ENCODE measurements at places on chromosomes 7 and 10. TPM values are rescaled to one million over a fixed set of nuclear protein-coding genes. Genes with fewer than 3 reads are reported as not detected.

Gene STRIP2
- 2.7 TPM for total RNA-seq

Gene CNNM2
- total RNA-seq, result 6.3 TPM

Gene HEPACAM2
- not detected for total RNA-seq

Gene CPEB3
- 1.7 TPM for total RNA-seq

Gene RALA
- 49.4 TPM for total RNA-seq

Gene POR
- total RNA-seq, result 102 TPM

Gene ATOH7
- total RNA-seq, result not detected

Gene SFTPA1
- total RNA-seq, result not detected

Gene SRGN
- total RNA-seq, result 622 TPM

Gene PARD3
- 54.7 TPM for total RNA-seq

Gene CCDC172
- total RNA-seq, result not detected

Gene CDH23
- under 0.01 TPM for total RNA-seq

- no peak for DNase-seq
These were observed 51.5 kb upstream of the DLX6 start for GRCh38 chr7:96953676-96954513.

DNA sequence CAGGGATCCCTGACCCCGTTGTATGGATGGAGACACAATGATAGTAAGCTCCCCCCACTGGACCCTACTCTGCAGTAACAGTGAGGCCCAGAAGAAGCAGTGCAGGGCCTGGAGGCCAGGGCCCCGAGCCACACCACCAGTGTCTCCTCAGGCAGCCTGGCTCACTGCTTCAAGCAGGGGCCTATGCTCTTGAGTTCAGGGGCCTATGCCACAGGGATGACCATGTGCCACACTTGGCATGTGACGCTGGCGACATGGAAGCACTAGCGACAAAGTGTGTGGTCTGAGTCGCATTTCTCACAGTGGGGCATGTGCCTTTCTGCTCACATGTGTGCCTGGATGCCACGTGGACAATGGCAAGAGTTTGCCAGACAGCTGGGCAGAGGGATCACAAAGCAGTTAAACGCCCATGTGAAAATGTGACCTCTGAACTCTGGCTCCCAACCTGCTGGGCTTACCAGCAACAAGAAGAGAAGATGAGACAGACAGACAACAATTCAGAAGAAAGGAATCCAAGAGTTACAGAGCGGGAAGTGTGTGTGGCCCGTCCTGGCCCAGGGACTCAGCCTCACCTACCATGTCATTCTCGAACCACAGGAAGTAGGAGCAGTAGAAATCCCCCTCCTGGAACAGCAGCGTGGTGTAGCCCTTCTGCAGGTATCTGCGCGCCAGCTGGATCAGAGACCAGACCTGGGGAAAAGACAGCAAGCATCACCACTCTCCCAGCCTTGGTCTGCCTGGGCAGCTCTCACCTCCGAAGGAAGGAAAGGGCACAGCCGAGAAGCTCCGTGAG is 4.7 kb upstream of the PYROXD2 start:
- no peak for DNase-seq

DNA sequence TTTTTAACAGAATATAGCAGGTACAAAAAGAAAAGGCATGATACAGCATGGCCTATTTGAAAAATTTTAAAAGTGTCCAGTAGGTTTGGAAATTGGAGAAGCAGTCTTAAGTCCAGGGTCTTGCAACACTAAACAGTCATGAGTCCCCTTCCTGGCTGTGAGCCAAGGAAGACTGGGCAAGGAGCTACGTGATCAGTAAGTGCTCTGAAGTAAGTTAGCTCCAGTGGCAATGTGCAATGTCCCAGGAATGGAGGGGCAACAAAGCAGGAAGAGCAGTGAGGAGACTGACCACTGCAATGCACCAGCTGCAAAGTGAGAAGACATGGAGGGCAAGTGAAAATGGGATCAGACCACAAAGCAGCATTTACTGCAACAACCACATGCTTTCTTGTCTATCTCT is 72.9 kb upstream of the GRID1 start:
- DNase-seq, result peak; percentile 32

DNA sequence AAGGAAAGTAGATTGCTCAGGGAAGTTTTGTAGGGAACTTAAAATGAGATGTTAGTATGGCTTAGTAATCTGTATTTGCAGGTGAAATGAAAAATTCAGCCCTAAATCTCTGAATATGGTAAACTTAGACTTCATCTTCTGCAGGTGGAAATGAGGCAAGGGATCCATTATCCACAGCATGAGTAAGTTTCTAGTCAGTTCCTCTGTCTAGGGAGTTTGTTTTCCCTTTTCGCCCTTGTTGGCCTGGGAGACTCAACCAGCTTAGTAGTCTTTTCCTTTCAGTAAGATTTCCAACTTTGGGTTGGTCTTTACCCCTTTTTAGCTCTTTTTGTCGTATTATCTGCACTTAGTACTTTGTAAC is 65.6 kb downstream of the ZEB1 start:
- DNase-seq, result peak; percentile 77

- peak; percentile 35 for DNase-seq
These were observed 68.0 kb downstream of the VOPP1 start for GRCh38 chr7:55504093-55504859.

- DNase-seq, result no peak
These were observed 78.8 kb upstream of the MDFIC start for GRCh38 chr7:114843102-114843501.

DNA sequence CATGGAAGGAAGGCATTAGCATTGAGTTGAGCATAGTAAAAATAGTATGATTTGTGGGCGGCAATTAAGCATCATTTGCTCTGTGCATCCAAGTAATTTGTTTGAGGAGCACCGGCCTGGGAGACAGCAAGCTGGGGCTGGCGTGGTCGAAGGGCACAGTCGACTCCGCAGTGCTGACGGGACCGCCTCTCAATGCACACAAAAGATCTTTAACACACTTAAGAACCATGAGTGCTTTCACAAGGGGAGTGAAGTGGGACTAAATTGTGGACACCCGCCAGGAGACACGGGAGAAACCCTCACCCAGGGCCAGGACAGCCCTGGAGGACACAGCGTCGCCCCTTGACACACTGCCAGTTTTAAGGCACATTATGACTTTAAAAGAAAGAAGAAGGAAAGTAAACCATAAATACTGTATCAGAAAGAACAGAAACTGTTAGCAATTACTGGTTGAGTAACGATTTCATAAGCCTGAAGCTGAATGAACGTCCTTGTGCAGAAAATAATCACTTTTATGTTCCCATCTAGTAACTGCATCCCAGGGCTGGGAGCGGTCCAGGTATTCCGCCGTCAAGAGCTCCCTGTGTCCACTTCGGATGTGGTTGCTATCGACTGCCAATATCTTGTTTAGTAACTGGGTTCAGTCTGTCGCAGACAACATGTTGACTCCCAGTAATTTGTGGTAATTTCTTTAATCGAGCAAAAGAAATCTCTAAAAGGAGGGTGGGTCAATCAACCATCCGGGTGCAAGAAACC is 102.1 kb downstream of the EBF3 start:
- DNase-seq, result no peak

- no peak for DNase-seq
These were observed 2.1 kb downstream of the SNX10 start for GRCh38 chr7:26293569-26294308.

DNA sequence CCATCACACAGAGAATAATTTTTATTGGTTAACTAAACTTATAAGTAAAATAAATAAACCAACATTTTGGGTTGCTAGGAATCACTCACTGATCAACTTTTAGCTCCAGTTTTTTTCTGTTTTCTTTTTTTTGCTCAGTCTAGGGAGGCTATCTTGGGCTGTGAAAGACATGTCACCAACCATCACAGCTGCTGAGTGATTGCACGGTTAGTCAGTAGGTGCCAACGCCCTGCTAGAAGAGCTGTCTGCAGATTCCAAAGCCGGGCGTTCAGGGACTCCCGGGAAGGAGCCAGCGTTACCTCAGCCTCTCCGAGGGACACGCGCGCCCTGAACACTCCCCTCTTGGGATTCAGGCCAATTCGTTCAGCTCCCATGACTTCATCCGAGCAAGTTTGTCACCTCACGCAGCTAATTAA is 604 bp upstream of the STAM start:
- DNase-seq, result peak; percentile 80

GRCh38 chr7:39985398-39985918 is 35.4 kb downstream of the CDK13 start:
- DNase-seq, result no peak

GRCh38 chr7:84461093-84461492 is 266.5 kb upstream of the SEMA3A start:
- DNase-seq, result no peak

DNA sequence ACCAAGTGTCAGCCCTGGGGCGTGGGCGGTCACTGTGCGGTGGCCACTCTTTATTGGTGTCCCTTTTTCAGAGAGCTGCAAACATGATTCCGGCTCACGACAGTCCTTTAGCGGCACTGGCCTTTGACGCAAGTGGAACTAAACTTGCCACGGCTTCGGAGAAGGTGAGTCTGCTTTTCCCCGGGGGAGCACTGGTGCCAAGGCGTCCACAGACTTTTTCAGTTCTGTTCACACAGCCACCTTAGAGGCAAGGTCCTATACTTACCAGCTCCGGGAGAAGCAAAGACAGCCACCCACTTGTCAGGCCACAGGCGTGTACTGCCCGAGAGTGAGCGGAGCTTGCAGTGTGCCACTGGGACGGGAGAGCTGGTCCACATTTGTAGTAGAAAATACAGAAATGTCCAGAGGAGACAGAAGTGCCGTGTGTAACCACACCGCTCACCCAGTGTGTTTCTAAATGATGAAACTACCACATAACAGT is 27.9 kb downstream of the WIPI2 start:
- no peak for DNase-seq

- DNase-seq, result peak; percentile 88
These were observed 425.4 kb downstream of the RPS24 start for GRCh38 chr10:78458983-78459638.

DNA sequence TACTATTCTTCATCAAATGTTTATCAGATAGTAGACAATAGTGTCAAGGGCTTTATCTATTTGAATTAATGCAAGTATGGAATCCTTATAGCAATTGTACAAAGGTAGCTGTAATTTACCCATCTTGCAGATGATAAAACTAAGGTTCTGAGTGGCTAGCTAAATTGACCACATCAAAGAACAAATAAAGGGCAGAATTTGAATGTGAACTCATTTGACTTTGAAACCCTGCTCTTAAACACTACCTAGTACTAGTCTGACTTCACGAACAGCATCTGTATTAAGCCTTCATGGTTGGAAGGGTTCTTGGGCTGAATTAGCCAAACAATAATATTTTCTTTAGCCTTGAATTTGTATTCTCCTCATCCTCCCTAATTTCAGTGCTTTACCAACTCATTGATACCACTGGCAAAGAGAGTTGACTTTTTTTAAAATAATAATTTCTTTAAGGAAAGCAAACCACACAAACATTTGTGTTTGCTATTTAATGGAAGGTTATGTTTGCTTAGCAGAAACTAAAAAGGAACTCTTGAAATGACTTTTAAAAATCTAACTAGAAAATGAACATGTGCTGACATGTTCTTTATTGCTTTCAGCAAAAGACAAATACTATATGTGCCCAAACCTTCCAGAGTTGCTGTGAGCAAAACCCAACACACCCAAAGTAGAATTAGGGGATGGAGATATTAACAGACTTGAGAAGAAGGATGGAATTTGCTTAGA is 322.6 kb downstream of the RNLS start:
- no peak for DNase-seq

GRCh38 chr10:50622706-50623662 is 772 bp downstream of the SGMS1 start:
- DNase-seq, result peak; percentile 62

- DNase-seq, result no peak
These were observed 303.5 kb downstream of the SFMBT2 start for GRCh38 chr10:7107285-7107684.

DNA sequence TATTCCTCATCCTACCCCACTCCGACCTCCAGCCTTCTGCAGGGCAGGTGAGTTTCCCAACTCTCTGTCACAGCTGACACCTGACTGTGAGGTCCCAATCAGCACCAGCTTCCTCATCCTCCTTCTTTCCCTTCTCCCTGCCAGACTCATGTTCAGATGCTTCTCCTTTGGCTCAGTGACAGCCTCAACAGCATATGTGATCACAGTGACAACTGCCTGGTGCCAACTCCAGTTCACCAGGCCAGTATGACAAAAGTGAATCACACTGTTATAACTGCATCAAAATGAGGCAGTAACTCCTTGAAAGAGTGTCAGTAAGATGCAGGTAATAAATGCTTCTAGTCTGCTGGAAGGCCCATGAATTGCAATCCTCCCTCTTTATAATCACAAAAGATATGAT is 46.8 kb upstream of the NFE2L3 start:
- DNase-seq, result no peak

GRCh38 chr7:157816086-157816485 is 479.3 kb downstream of the DNAJB6 start:
- no peak for DNase-seq

DNA sequence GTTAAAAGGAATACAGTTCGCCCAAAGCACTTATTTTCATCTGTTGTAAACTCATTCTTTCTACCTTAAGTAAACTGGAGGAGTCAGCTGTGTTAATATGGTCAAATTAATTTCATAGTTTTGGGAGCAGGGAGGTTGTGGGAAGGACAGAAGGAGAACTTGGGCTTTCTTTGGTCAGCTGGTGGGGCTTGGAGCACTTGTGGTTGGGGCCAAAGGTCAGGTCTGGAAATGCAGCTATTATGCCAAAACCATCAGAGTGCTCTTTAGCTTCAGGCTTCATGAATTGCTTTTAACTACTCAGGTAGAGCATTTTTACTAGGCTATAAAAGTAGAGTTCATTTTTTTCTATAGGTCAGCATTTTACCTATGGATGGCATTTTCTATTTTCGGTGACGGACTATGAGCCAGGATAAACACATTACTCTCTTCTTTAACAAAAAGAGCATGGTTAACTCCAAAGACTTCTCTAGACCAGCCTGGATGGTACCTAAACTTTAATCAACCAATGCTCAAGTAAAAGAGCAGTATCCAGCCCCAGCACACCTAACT is 30.0 kb downstream of the STEAP4 start:
- no peak for DNase-seq

DNA sequence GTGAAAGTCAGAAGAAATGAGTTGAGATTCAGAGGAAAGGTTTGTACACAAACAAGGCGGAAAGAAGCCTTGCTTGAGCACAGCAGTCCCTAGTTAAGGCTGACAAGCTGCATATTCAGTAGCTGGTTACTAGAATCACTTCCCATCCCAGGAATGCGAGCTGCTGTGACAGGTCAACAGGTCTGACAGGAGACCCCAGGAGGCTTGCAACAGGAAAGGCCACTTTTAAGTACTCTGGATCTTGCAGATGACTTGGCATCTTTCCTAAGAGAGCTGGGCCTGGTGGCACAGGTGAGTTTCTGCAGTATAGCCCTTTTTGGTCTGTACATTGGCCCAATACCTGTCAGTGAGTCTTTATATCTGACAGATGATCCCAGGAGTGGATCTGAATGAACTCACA is 35.7 kb upstream of the UNC5B start:
- no peak for DNase-seq

- DNase-seq, result no peak
These were observed 97.0 kb downstream of the ALOX5 start for GRCh38 chr10:45471059-45471458.

DNA sequence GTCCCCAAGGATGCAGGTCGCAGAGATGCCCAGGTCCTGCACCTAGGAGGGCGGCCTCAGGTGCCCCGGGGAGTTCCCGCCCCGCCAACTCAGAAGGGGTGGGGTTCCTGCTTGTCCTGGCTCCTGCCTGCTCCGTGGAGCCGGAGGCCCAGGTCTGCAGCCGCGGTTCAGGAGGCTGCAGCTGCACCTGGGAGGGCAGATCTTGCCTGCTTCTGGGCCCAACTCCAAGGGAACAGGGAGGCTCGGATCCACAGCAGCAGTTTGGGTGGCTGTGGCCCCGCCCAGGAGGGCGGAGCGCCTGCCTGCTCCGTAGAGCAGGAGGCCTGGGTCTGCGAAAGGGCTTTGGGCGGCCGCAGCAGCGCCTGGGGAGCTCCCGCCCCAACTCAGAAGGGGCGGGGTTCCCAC is 108.2 kb upstream of the EGR2 start:
- no peak for DNase-seq

GRCh38 chr10:7950981-7951847 is 103.3 kb upstream of the GATA3 start:
- DNase-seq, result no peak

Measured in dermis blood vessel endothelial cell (primary cell).